ENCODE measurements at places on chromosomes 13 and 19. TPM values are rescaled to one million over a fixed set of nuclear protein-coding genes. Genes with fewer than 3 reads are reported as not detected.
A peak's percentile ranks its signal among the peaks of the same experiment; 100 is the strongest.

DNA sequence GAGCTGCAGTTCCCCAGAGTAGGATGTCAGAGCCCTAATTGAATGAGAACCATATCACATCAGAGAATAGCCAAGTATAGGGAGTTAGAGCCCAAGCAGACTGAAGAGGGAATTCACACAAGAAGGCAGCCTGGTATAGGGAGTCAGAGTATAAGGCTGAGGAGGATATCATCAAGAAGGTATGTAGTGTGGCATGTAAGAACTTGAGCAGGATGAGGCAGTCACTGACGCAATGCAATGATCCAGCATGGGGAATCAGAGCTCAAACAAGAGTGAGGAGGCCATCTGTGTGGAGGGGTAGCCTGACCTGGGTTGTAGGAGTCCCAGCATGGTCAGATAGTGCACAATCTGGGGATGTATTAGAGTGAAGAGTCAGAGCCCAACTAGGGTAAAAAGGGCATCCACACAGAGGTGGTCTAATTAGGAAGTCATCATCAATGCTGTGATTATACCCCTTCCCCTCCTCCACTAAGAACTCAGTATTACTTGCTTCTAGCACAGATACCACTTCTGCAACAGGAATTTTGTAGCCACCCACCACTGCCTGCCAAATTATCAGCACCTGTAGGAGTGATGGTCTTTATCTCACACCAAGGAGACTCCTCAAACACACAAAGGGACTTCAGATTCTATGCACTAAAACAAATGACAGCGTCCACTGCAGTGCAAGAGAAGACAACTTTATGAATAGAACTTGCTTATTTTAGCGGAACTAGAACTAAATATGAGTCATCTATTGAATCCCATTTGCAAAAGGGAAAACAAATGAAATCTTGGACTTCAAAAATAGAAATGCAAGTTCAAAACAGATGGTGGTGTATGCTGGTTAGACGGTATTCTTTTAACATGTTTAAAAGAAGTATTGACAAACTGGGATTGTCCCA, 107.2 kb downstream of the FNDC3A start:
- H3K4me1 ChIP-seq = peaks cover 6% of the 10 kb centered on the region
- H3K27ac ChIP-seq = peak overlapping the region; percentile 36
- H3K36me3 ChIP-seq = no peaks in the 10 kb centered on the region
- H3K4me3 ChIP-seq = no peak overlapping the region
- H3K27me3 ChIP-seq = no peaks in the 10 kb centered on the region
- peak; percentile 96 for DNase-seq

GRCh38 chr19:18551631-18552030, 6.0 kb upstream of the KXD1 start:
- no peaks in the 10 kb centered on the region for H3K4me1 ChIP-seq
- H3K27me3 ChIP-seq = no peaks in the 10 kb centered on the region
- H3K4me3 ChIP-seq = no peak overlapping the region

DNA sequence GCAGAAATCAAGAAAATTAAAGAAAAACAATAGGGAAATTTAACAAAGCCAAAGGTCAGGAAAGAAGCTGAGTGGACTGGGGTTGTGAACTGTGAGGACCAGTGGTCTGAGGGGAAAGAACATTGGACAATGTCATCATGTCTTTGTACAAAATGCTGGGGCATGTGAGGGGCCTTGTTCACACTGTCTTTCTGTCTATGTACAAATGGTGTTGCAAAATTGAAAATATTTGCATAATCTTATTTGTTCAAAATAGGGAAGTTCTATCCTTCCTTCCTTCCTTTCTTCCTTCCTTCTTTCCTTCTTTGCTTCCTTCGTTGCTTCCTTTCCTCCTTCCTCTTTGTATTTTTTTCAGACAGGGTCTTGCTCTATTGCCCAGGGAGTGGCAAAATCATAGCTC, 79.2 kb upstream of the SCEL start:
- H3K27me3 ChIP-seq = peaks cover 2% of the 10 kb centered on the region
- no peaks in the 10 kb centered on the region for H3K36me3 ChIP-seq

DNA sequence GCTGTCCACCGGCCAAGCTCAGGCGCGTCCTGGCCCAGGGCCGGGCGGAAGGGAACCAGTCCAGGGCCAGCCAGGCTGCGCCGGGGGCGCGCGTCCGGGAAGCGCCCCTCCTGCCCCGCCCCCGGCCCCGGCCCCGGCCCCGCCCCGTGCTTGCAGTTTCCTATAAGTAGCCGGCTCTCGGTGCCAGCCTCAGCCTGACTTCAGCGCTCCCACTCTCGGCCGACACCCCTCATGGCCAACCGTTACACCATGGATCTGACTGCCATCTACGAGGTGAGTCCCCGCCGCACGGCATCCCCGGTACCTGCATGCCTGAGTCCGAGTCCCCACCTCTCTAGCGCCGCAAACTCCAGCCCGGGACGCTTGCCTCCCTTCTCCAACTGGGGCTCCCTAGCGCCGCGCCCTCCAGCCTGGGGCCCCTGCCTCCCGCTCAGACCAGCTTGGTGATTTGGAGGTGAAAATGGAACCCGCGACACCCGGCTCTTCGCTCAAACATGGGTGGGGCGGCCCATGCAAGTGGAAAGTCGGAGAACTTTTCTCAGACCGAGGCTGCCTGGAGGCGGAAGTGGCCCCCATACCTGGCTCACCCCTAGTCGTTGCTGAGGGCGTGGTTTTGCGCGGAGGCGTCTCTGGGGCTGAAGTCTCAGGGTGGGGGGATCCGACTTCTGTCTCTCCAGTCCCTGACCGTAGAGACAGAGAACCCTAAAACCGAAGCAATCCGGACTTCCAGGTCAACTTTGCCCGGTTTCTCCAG, at the start of gene ZFP36:
Gene ZFP36, plus strand, starts transcription at position 192 of the 754 bp plus-strand sequence. Its CDS starts 58 bp downstream, at position 250.
- no peaks in the 10 kb centered on the region for H3K27me3 ChIP-seq
- peak within 1 kb of the TSS; percentile 92 for H3K27ac ChIP-seq
- DNase-seq = peak; percentile 83
- peaks cover 31% of the 10 kb centered on the region for H3K4me1 ChIP-seq
- peak within 1 kb of the TSS; percentile 68 for H3K4me3 ChIP-seq
- peaks cover 15% of the 10 kb centered on the region for H3K36me3 ChIP-seq

- no peak overlapping the region for H3K27ac ChIP-seq
- no peaks in the 10 kb centered on the region for H3K4me1 ChIP-seq
- no peak overlapping the region for H3K4me3 ChIP-seq
- no peaks in the 10 kb centered on the region for H3K36me3 ChIP-seq
- DNase-seq = no peak
Measured at GRCh38 chr19:14337510-14337909, 43.7 kb upstream of the ADGRE5 start.

- H3K27ac ChIP-seq = no peak overlapping the region
- no peak overlapping the region for H3K4me3 ChIP-seq
- H3K4me1 ChIP-seq = no peaks in the 10 kb centered on the region
- no peaks in the 10 kb centered on the region for H3K36me3 ChIP-seq
- DNase-seq = no peak
Measured at GRCh38 chr13:91145571-91146205, 201.8 kb upstream of the MIR17HG start.

GRCh38 chr19:12034620-12035019, 859 bp downstream of the ZNF433 start:
- H3K4me1 ChIP-seq = no peaks in the 10 kb centered on the region
- H3K27ac ChIP-seq = no peak overlapping the region
- H3K27me3 ChIP-seq = no peaks in the 10 kb centered on the region
- peaks cover 2% of the 10 kb centered on the region for H3K36me3 ChIP-seq
- DNase-seq = no peak

The MBD3L2 gene
- not detected for total RNA-seq

The FOXO1 gene
- under 0.01 TPM for total RNA-seq

The ZNF528 gene
- 14.3 TPM for total RNA-seq

Data from IMR-90 (cell line).